Fibroblast of skin of back (primary cell): ENCODE measurements at places on chromosomes 11 and 22.
A peak's percentile ranks its signal among the peaks of the same experiment; 100 is the strongest.

GRCh38 chr11:130025371-130025770 is 22.7 kb upstream of the PRDM10 start:
- DNase-seq: no peak

- peak; percentile 45 for DNase-seq
Observed at GRCh38 chr11:88552379-88553062, 215.0 kb upstream of the CTSC start.

DNA sequence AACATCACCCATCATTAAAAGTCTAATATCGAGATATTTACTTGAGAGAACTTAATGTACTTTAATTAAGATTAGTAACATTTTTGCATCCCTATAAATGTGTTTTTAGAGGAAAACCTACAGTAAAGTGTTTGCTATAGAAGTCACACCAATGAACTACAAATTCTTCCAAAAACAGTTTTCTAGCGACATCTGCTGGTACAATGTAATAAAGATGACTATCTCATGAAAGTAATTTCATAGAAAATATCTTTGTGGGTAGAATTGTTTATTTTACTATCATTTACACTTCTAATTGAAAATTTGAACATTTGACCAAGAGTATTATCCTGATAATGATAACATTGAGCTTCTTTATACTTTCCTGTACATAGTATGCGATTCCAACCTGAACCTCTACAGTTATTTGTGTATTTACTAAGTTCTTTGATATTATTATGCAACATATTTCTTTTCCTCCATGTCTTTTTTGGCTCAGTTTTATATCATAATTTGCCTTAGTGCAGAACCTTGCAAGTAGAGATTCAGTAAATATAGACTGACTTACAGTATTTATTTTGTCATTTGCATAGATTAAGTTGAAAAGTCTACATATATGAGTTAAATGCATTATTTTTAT is 252.7 kb downstream of the TMEM135 start:
- DNase-seq: peak; percentile 66

DNA sequence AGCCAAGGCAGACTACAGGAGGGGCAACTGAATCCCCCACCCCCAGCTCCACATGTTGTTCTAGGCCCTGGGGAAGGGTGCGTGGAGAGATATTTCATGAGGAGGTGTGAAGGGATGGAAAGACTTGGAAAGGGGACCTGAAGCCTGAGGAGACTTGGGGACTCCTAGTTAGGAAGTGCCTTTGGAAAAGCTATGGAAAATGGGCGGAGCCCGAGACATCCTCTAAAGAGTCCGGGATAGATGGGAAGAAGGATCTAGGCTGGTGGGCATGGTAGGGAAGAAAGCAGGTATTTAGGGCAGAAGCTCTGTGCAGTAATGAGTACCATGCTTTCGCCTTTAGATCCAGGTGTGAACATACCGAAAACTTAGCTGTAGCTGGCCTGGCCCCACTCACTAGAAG is 15.0 kb upstream of the CYP2R1 start:
- no peak for DNase-seq

DNA sequence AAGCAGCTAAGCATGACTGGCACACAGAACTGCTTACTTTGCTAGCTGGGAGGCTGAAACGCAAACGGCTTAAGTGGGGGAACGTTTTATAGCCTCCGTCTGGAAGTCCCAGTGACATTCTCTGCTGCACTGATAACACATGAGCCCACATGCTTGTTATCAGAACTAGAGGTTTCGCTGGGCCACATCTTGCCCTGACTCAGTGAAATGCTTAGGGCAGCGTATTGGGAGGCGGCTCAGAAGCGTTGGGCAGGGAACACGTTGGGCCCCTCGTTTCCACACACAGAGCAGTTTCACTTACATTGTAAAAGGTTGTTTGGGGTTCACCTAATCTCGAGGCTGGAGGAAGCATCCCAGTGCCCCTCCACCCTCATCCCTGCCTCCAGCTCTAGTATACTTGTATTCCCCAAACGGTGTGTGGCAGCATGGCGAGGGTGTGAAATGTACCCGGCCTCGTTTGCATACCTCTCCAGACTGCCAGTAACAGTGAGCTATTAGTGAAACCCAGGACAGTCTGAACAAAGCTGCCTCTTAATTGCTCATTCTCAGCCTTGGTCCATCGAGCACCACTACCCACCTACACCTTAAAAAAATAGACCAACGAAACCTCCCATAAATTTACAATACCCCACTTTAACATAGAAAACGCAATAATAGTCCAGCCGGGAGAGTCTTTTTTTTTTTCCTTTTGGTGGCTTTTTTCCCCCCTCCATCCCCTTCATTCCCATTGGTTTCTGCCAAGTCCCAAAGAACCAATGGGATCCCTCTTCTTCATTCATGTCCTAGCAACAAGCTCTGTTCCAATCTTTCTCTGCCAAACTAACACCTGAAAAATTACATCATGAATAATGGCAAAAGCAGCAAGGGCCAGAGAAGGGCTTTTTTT is 218.8 kb upstream of the SORL1-AS1 start:
- no peak for DNase-seq

DNA sequence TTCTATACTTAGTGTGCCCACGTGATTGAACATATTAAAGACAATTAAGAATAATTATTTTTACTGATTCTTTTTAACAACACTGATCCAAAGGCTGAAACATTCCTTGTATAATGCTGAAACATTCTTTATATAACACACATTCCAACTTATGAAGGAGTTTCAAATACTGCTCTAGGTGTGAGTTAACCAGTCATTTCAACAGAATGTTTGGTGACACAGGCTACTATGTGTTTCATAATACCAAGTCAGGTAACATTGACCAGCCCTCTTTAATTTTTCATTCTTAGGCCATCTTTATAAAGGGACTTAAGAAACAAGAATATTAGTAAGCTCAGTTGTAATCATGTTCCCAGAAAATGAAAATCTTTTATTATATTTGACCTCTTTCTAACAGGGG is 136.6 kb downstream of the ELP4 start:
- peak; percentile 24 for DNase-seq

GRCh38 chr11:71542879-71543777 is 5.1 kb upstream of the KRTAP5-9 start:
- DNase-seq: no peak

GRCh38 chr22:40202225-40202944 is 24.7 kb downstream of the TNRC6B start:
- DNase-seq: no peak

GRCh38 chr11:86003654-86004053 is 65.2 kb downstream of the PICALM start:
- no peak for DNase-seq

DNA sequence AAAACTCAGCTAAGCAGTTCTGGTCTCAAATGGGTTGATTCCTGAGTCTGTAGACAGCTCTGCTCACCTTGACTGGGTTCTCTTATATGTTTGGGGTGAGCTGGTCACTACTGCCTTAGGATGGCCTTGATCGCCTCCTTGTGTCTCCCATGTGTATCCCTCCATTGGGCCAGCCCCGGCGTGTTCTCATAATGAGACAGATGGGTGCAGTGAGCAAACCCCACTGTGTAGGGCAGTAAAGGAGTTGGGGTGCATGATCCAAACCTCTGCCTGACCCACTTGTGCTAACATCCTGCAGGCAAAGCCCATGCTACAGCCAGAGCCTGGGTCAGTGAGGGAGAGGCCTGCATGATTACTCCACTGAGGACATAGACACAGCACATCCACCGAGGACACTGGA is 657.6 kb downstream of the BRD1 start:
- DNase-seq: no peak

DNA sequence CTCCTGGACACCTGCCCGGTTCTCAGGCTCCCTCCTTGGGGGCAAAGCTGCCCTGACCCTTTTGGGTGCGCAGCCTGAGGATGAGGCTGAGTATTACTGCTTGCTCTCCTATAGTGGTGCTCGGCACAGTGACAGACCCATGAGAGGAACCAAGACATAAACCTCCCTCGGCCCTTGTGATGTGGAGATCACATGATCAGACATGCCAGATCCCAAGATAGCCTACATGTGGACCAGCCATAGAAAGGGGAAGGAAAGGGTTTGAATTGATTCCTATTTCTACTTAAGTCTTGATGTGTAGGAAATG is 125.3 kb downstream of the VPREB1 start:
- no peak for DNase-seq

DNA sequence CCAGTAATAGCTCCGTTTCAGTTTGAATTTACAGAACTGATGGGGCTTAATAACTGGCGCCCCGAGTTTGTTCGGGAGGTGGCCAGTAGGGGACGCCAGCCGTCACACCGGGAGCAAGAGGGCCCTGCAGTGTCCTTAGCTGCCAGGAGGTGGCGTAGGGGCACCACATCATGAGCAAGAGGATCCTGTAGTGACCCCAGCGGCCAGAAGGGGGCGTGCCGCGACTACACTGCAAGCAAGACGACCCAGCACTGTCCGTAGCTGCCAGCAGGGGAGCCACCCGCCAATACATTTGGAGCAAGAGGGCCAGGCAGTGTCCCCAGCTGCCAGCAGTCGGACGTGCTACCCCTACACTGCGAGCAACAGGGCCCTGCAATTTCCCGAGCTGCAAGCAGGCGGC is 663.7 kb upstream of the B3GAT1 start:
- peak; percentile 43 for DNase-seq

- DNase-seq: peak; percentile 87
Observed at GRCh38 chr11:12827929-12828812, 153.9 kb downstream of the TEAD1 start.
